ENCODE measurements at places on chromosomes 16 and 17.

- no peak for DNase-seq
These were observed 3.2 kb downstream of the WIPI1 start for GRCh38 chr17:68453991-68454665.

DNA sequence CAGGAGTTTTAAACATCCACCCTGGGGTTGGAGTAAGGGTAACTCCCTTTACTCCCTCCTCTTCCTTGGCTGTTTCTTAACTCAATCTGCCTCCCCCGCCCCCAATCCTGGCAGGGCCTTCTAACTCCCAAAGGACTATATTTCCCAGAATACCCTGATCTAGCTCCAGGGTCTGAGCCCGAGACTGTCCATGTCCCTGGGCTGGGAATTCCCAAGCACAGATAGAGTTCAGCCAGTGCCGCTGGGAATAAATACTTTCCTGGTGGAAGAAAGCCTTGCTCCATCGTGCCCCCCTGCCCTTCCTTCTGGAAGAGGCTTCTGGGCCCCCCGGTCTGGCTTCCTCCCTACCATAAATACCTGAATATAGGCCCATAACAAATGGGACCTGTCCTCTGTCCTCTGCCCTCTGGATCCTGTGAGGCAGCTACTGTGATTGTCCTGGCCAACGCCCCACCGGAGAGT lies 10.2 kb downstream of the BAHCC1 start:
- no peak for DNase-seq

DNA sequence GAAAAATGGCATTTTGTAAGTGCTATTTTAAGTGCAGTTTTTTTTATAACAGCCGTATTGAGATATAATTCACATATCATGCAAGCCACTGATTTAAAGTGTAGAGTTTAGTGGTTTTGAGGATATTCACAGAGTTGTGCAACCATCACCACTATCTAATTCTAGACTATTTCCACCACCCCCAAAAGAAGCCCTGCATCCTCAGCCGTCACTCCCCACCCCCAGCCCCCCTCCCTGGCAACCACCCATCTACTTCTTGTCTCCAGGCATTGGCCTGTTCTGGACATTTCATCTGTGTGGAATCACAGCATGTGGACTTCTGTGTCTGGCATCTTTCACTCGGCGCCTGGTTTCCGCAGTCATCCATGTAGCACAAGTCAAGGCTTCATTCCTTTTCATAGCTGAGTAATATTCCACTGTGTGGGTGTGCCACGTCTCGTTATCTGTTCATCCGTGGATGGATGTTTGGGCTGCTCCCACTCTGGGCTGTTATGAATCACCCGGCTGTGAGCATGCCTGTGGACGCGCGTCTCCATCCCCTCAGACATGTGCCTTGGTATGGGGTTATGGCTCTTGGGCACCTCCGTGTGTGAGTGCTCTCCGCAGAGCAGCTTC lies 138.4 kb upstream of the CIBAR2 start:
- DNase-seq: no peak

DNA sequence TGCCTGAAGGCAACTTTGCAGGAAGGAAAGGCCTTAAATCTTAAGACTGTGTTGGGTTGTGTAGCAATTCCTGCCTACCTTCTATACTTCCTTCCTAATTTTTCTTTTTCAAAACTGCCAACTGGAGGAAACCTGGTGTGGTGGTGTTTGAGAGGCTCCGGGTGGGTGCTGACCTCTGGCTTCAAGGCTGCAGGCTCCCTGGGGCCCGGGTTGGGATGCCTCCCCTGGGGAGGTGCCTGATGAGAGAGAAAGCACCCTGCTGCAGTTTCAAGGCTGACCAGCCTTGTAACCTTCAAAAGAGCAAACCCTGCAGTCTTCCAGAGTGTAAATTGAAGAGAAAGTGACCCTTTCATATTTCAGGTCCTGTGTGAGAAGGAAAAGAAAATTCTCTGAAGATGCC lies 55.9 kb downstream of the MSI2 start:
- DNase-seq: no peak

DNA sequence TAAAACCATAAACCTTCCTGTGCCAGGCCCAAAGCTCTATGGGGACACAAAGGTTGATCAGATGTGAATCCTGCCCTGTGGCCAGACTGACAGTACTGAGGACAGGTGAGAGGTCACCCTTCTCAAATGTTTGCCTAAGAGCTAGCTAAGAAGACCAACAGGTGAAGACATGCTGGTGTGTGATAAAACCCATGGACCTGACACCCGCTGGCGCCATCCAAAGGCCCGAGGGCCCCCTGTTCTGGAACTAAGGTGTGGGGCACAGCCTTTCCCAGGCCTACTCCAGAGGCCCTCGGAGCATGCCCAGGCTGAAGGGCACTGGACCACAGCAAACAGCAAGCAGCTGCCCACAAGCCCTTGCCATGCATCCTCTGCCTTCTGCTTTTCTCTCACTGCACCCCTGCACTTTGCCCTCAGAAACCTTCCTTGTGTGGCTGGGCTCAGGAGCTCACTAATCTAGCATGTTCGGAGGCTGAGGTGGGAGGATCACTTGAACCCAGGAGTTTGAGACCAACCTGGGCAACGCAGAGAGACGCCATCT lies 5.2 kb upstream of the CDK3 start:
- no peak for DNase-seq

DNA sequence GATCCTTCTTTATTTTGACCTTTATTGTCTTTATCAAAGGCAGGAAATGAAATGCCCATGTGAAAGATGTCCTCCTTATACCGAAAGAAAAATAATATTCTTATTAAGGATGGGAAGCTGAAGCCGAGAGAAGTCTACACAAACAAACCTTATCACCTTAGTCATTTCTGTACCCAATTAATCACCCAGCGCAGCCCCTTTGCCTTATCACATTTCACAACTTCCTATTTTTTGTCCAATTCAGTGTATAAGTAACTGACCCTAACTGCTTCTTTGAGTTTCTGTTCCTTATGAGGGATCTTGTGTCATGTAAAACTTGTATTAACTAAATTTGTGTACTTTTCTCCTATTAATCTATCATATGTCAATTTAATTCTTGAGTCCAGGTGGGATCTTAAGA lies 16.4 kb upstream of the CCL23 start:
- DNase-seq: peak; percentile 87

DNA sequence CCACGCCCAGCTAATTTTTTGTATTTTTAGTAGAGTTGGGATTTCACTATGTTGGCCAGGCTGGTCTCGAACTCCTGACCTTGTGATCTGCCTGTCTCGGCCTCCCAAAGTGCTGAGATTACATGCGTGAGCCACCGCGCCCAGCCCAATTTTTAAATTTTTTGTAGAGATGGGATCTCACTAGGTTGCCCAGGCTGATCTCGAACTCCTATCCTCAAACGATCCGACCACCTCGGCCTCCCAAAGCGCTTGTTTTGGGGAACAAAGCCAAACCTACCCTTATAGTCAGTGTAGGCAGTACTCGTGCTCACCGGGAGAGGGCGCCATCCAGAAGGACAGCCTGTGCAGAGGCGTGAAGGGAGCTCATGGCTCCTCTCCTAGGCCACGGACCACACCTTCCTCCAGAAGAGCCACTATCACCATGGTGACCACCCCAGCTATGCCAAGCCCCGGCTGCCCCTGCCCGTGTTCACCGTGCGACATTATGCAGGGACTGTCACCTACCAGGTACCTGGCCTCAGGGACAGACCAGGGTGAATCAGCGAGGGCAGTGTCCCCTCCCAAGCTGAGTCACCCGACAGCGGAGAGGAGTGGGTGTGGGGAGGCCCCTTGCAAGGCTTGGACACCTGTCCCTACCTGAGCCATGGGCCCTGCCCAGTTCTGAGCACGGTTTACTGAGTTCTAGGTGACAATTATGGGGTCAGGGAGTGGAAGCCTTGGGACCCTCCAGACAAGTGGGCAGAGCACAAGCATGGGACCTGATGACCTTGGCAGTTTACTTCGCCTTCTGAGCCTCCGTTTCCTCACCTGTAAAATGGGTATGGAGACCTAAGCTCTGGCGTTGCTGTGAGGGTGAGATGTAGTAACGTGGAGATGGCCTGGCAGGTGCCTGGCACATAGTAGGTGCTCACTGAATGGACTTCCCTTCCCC lies 13.7 kb downstream of the MYO15B start:
- peak; percentile 83 for DNase-seq

GRCh38 chr17:80640366-80641084 lies 95.9 kb downstream of the RPTOR start:
- no peak for DNase-seq

DNA sequence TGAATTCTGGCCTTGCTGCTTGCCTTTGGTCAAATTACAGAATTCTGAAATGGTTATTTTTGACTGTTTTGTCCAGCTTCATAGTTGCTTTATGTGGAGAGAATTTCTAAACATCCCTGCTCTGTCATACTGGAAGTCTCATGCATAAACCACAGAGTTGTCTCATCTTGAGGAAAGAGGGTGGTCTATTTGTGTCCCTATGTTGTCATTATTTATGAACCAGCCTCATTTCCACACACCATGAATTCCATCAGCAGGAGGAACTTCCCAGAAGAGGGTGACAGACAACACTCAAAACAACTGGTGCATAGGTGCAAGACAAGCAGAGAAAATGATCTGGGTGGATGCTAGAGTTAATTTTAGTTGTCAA lies 525.8 kb upstream of the GOT2 start:
- peak; percentile 4 for DNase-seq

DNA sequence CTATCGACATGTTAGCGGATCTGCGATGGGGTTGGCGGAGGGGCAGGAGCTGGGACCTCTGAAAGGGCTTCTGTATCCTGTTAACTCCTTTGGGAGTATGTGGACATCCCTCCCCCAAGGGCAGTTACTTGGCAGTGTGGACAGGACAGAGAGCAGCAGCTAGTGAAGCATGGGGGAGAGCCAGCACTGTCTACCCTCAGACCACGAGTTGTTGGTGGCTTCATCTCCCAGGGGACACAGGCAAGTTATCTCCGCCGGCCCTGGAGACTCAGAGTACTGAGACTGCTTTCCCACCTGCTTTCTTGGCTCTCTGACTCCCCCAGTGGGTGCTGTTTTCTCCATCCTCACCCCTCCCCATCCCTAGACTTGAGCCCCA lies 5.3 kb upstream of the GFAP start:
- no peak for DNase-seq

- no peak for DNase-seq
These were observed 10.1 kb downstream of the KRT39 start for GRCh38 chr17:40956401-40957254.

GRCh38 chr16:30064729-30065101 lies 845 bp upstream of the ALDOA start:
- DNase-seq: no peak

GRCh38 chr17:32998887-32999228 lies 7.2 kb downstream of the SPACA3 start:
- no peak for DNase-seq

DNA sequence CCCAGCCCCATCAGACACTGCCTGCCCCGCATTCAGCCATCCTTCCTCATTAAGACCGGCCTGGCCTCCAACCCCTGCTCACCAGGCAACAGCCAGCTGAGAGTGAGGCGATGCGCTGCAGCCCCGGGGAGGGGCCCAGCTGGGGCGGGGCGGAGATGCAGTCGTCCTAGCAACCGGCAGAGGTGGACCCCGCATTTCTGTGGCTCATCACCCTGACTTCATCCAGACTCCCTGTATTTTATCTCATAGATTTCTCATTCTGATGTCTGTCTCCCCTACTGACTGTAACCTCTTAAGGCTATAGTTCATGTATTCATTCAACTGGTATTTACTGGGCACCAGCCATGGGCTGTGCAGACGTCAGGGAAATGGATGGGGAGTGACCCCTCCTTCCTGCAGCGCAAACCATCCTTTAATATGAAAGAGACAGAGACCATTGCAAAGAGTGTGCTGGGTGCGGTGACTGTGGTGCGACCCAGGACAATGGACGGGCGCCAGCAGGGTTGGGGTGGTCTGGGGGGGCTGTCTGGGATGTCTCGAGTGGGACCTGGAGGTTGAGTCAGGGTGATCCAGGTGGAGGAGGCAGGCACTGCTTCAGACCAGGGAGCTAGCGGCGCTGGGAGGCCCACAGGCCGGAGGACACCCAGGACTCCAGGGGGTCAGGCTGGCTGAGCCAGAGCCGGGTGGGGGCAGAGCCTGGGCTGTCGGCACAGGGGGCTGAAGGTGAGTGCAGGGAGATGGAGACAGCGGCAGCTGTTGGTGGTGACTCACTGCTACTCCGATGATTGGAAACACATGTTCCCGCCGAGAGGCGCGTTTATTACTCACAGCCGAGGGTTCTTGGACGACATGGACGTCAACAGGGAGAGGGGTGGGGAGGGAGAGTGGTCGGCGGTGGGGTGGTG lies 10.5 kb upstream of the TIMP2 start:
- no peak for DNase-seq

GRCh38 chr16:66376577-66377305 lies 10.2 kb downstream of the CDH5 start:
- no peak for DNase-seq
